ENCODE measurements at places on chromosomes 3 and 15.

DNA sequence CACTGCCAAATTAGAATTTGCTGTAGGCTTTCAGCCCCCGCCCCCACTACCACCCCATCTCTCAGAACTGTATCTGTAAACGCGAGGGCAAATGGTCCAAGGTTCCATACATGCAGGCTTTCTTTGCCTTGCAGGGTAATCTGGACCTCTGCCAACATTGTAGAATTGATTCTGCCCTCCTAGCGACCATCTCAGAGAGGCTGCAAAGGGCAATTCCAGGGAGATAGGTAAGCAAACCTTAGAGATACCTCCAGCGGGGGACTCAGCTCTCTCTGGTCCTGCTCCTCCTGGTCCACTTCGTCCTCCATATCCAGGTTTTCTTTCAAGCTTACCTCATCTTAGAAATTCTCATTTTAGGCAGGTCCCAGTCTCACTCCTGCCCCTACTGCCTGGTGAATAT is 64.4 kb downstream of the SLMAP start:
- DNase-seq: no peak

GRCh38 chr15:65949491-65949890 is 80.2 kb downstream of the RAB11A start:
- DNase-seq: no peak

DNA sequence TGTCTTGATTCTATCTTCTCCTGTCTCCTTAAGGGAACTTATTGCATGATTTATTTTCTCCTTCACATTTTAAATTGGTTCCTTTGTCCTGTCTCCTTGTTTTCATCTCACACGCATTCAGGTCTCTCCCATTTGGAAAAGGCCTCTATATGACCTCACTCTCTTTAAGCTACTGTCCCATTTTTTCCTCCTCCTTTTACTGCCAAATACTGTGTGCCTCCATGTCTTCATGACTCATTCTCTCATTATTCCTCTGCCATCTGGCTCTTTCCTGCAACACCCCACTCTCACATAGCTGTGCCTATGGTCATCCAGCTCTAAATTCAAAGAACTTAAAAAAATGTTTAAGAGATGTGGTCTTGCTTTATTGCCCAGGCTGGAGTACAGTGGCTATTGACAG is 48.0 kb downstream of the TYRO3 start:
- DNase-seq: no peak

DNA sequence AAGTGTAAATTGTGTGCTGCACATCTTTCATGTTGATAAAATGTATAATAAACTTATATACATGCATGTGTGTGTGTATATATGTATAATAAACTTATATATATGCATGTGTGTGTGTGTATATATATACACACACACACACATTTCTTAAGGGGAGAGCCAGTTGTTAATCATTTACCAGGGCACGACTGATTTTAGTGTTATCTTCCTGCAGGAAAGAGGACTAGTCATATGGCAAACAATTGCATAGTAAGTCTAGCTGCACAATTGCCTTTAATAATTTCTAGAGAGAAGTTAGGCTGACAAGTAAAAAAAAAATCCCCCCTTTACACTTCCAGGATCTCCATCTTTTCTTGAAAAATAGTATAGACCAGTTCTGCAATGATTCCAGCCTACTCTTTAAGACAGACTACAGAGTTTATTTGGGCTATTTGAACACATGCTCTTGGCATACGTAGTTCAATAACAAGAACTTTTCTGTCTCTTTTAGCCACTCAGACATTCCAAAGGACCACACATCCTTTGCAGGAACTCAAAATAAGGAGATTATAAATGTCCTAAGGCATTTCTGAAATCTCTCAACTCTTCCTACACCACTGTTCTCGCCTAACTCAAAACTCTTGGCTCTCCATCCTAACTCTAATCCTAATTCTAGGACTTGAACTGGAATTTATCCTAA is 163.6 kb upstream of the SETMAR start:
- DNase-seq: no peak

DNA sequence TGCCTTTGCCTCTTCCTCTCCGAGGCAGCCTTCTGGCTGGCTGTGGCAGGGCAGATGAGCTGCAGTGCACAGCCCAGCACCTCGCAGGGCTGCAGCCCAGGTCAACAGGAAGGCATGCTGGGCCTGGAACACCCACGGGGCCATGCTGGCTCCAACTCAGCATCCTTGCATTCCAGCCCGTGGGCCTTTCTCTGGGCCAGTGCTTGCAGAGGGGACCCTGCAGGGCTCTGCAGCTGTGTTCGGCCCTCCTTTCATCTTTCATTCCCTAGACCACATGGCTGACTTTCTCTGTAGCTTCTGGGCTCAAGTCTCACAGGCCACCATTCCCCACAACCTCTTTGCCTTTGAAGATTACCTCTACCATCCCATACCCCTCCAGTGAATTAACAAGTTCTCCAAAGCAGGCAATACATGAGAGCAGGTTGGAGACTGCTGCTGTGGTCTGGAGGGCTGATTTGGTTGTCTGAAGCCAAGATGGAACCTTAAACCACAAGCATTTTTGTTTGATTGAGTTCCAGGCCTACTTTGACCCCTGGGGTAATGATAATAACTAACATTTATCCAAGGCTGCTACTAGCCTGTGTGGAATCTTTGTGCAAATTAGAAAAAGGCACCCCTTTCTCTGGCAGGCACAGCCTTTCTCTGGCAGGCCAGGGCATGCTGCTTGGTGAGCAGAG is 5.9 kb downstream of the FAM131A start:
- no peak for DNase-seq

- peak; percentile 72 for DNase-seq
These were observed 572.6 kb downstream of the FOXP1 start for GRCh38 chr3:71010726-71011455.

DNA sequence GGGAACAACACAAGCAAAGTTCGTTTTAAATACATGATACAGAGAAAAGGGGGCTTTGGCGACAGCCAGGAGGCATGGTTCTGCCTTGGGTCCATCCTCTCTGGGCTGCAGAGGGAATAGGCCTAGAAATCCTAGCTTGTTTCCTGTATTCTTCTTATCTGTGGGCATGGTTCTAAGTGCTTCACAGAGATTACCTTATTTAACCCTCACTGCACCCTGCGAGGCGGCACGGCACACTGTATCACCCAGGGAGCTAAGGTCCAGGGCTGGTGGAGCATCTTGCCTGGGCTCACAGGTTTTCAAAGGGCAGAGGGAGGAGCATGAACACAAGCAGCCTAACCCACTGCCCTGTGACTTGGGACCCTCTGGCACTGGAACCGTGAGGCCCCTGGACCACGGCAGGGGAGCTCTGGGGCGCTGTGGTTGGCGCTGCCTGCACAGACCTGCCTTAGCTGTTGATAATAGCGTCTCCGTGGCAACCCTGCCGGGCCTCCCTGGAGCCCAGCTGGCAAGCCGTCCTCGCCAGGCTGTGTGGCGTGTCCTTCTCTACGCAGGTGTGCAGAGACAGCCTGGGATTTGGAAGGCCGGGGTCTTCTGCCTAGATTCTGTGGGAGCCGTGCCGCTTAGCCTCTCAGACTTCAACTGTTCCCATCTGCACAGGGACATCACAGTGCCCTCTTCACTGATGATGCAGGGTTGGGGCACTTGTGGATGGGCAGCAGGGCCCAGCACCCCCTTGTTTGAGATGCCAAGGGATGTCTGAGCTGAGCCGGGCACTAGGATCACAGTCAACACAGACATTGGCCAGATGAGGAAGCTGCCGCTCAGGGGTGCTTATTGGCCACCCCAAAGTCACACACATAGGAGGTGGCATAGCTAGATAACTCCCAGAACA is 154.6 kb upstream of the TLE3 start:
- DNase-seq: no peak

DNA sequence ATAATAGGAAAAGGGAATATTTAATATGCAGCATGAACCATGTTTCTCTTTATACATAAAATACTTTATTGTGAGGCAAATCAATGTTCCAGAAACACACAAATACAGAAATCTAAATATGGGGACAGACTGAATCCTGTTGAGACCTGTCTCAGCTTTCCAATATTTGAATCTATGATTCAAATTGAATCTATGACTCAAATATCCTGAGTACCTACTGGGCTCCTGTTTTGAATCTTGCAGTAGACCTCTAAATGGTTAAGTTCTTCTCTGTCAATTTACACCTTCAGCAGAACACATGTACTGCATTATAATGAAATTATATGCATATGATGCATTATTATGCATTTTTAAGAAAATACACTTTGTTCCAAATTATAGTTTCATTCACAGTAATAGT is 143.2 kb upstream of the PLXND1 start:
- DNase-seq: no peak

DNA sequence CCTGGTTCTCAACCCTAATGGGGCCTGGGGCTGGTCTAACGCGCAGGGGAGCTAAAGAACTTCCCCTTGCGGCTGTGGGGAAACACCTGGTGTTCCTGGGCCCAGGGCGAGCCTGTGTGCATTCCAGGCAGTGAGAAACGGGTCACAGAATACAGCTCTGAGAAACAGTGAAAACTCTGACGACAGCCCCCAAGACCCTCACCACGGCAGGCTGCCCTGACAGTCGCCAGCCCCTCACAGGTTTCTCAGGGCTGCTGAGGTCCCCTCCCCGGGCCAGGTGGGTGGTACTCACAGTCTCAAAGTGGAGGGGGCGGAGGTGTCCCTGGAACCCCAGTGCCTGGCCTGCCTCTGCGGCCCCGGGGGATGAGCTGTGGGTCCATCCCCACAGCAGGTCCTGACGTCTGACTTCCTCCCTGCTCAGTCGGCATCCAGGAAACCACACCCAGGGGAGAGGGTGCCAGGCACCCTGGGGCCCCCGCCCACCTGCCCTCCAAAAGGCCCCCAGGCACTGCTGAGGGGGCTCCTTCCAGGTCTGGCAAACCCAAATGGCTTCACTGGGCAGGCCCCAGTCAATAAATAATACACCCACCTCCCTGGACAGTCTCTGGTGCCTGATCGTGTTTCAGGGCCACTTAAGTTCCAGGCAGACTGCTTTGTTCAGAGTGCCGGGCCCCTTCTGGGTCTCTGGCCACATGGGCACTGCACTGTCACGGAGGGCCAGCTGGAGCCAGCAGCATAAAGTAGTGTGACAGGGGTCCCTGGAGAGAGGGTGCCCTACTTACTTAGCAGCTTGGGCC is 57.7 kb downstream of the IQSEC1 start:
- peak; percentile 64 for DNase-seq

- peak; percentile 90 for DNase-seq
These were observed 3.0 kb upstream of the ISLR2 start for GRCh38 chr15:74127255-74127953.

DNA sequence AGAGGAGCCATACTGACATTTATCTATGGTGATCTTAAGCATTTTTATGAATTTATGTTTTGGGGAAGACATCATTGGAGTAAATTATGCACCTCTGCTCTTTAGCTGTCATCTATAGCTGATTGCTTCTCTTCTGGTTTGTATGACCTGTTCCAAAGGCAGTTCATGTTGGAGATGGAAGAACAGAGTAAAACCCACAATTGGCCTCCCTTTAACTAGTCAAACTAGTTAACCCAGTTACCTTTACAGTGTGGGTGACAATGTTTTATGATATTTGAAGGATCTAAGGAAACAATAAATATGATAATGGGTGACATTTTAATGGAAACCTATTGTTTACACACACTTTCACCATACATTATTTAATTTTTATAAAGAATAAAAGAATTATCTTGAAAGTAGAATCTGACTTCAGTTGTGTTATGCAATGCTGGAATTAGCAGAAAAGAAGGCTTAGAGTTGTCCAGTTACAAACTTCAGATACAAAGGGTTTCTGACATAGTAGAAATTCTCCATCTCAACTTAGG is 263.5 kb downstream of the NFKBIZ start:
- DNase-seq: no peak

DNA sequence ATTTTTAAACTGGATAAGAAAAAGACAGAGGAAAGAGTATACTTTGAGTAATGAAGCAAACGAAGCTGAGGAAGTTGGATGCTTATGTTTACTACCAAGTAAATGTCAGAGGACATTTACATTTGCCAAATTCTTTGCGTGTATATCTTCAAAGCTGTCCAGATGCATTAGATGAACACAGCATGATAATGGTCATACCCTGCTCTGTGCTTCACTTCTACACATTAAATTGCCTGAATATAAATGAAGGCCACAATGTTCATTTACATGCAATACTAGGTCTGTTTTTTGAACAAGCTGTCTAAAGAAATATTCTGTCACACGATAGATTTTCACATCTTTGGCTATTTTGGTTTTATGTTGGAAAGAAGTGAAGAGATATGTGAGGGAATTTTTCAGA is 405.8 kb upstream of the ADAMTS9 start:
- no peak for DNase-seq

- DNase-seq: no peak
These were observed 4.0 kb upstream of the ZNF639 start for GRCh38 chr3:179318876-179319275.

DNA sequence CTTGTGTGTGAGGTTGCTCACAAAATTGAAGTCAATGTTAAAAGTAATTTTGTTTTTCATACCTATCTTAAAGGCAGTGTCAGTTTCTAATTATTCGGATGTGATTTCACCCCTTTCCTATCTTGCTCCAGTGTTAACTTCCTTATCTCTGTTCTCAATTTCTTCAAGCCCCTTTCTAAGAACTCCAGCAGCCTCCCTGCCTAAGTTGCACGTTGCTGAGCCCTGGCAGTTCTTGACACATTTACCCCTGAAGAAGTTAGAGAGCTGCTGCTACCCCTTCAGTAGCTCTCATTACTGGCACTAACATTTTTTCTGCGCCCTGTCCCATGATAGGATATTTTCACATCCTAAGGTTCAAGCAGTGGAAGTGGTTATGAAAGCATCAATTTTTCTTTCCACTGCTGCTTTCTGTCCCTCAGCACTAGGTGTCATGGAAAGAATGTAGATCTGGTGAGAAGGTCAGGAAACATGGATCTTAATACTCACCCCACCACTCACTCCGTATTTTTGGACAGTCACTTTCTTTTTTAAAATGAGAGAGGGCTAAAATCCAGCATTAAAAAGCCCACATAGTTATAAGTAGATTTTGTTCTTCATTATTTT is 62.9 kb downstream of the OPA1 start:
- no peak for DNase-seq

DNA sequence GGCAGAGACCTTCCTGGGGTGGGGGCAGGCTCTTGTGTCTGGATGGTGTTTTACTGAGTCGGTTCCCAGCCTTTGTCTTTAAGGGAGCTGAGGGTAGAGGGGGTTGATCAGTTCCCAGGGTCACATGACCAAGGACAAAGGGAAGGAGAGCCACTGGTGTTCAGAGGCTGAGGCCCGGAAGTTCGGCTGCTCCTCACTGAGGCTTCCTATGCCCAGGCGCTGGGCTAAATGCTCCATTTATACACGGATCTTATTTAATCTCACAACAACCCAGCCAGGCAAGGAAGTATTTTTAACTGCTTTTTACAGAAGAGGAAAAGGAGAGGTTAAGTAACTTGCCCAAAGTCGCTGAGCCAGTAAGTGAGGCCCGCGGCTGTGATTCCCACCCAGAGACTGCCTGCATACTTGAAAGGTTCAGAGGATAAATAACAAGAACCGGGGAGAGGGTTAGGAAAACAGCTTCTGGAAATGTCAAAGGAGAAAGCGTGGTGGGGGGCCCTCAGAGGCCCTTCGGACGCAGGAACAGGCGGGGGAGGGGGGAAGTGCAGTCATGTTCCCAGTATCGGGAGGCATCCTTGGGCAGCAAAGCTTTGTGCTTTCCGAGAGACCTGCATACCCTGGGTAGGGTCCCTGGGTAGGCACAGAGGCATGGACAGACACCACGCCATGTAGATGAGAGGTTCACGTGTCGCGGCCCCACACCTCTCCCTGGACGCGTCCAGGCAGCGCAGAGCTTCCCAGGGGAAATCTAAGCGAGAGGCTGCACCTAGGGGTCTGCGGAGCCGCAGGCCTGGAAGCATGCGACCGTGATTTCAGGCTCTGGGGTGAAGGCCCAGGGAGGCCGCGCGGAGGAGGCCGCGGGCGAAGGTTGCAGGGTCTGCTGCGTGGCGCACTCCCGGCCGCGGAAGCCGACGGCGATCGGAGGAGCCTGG is 21.3 kb downstream of the EPHB3 start:
- no peak for DNase-seq

Measured in activated naive CD8-positive, alpha-beta T cell treated with anti-CD3 and anti-CD28 coated beads for 36 hours (primary cell).